ENCODE measurements at places on chromosomes 3 and 15.

DNA sequence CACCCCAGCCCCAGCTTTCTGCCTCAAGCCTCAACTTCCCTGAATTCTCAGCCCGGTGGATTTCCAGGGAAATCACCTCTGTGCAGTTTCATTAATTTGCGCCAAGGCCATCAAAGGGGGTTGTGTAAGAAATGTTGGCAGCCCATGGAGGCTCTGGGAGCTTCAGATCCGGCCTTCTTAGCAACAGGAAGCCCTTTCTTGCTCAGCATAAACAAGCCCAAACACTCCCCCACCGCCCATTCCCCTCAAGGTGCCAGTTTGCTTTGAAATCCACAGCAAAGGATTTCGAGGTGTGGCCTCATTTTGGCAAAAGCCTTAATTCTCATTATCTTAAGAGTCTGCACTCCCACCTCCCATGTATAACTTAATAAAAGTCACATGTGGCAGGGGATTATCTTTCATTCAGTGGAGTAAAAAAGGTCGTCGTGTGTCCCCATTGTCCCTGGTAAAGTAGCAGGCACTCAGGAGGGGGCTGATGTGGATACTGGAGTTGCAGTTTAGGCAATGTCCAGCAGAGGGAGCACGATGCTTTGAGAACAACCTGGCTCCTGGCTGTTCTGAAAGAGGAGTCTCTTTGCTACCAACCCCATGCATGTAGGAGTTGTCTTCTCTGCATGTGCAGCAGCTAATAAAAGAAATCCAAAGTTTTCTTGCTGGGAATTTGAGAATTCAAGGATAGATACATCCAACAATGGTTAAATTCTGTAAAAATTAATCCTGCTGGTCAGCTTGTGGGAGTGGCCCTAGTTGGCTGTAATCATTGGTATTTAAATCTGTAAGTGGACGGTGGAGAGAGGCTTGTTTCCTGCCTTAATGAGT is 39.5 kb downstream of the EBLN2 start:
- peak; percentile 89 for DNase-seq

- no peak for DNase-seq
These were observed 595.5 kb upstream of the AGTR1 start for GRCh38 chr3:148102156-148102555.

DNA sequence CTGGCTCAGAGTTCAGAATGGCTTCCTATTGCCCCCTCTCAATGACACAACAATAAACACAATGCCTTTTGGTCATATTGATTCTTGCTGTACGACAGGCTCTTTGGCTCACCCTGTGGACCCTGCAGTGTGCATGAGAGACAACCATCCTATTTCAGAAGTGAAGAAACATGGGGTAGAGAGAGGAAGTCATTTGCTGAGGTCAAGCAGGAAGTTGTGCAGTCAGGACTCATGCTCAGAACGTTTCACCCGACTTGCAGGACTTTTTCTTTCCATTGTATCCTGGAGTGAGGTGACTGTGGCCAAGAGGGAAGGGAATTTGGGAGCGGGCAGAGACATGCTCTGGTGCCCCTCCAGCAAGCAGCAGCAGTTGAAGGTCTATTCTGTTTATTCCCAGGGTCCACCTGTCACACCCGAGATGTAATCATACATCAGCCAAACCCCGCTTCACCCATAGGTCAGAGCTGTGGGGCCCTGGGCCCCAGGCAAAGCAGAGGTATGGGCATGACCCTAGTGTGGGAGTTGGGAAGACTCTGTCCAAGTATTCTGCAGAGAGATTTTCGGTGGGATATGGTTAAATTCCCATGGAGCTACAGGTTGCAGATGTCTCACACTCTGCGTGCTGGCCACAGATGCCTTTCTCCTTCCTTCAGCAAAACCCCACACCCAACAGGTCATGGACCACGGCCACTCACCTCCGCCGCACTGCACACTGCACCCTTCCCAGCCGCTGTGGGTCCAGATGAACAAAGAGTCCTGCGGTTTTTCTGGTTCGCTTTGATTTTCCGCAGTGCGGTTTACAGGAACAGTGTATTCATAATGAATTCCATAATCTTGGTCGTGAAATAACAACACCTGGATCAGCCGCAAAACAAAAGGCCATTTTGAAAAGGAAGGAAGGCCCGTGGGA is 290.6 kb downstream of the ADAMTS17 start:
- DNase-seq = no peak

DNA sequence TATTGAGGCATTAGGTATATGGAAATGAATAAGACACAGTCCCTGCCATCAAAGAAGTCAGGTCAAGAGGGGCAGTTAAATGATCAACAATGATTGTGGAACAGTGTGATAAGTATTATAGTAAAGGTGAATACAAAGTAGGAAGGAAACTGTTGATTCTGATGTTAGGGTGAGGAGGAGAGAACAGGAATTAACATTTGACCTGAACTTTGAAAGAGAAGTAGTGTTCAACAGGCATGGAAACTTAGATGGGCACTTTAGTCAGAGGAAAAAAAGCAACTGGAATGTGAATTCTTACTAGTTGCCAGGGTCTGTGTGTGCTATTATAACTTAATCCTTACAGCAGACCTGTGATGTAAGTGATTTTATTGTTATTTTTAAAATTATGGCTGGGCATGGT is 17.6 kb downstream of the HACD3 start:
- no peak for DNase-seq

DNA sequence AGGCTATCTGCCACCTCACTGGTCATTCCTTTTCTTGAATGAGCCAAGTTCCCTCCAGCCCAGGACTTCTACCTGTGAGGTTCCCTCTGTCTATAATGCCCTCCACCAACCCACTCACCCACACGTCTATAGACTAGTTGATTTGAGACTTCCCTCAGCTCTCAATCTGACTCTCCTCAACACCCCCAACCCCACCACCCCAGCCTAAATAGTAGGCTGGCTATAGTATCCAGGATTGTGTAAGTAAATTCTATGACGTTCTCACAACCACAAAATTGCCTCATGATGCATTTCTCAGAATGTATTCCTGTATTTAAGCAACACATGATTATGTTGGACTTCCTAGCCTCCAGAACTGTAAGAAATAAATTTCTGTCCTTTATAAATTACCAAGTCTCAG is 2.2 kb downstream of the PLSCR1 start:
- DNase-seq = no peak

Data from right hindlimb (tissue), 1 donor.